ENCODE measurements at places on chromosomes 3 and 15.

DNA sequence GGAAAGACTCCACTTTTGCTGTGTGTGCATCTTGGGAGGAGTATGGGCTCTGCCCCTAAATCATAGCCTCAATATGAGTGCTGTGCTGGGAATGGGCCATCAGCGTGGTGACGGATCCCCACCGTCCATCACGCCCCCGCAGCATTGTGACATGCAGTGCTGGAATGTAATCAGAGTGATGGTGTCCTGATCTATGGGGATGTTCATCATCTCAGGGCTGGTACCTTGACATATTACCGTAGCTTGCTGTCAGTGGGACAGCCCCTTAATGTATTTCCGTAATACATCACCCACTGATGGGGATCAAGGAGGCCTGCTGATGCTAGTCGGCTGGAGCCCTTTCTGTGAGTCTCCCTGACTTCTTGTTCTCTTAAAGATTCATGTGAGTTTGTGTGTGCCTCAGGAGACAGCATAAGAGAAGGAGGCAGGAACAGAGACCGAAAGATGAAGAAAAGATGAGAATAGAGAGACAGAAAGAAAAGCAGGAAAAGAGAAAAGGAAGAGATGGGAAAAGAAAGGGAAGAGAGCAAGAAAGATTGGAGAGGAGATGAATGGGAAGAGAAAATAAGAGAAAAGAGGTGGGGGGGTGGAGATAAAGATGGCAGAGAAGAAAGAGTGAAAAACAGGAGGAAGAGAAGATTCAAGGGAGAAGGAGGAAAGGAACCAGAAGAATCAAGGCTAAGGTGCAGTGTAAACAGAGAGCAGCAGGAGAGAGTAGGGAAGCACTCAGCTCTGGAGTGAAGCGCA lies 183.7 kb downstream of the RPLP1 start:
- H3K36me3 ChIP-seq = no peaks in the 10 kb centered on the region
- H3K27me3 ChIP-seq = no peaks in the 10 kb centered on the region
- no peak for DNase-seq
- no peaks in the 10 kb centered on the region for H3K4me1 ChIP-seq

GRCh38 chr15:78406016-78406585 lies 31.9 kb upstream of the IREB2 start:
- H3K4me3 ChIP-seq = no peak overlapping the region
- no peak overlapping the region for H3K27ac ChIP-seq
- no peaks in the 10 kb centered on the region for H3K27me3 ChIP-seq

DNA sequence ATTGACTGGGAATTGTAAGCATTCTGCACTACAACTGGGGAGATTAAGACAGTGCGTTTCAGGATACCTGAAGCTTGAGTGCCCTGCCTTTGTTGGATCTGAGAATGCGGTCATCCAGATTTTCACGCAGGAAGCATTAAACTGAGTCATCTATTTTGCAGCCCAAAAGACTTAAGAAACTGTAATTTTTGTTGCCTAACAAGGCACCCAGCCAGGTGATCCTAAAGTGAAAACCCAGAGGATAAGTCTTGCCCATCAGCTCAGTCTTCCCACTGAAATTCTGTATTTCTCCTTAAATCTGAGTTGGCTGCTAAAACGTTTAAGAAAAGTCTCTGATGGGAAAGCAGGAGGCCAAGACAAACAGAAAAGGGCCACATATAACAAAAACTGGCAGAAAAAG lies 242.5 kb upstream of the TMCO5A start:
- no peaks in the 10 kb centered on the region for H3K4me1 ChIP-seq
- no peak overlapping the region for H3K27ac ChIP-seq
- DNase-seq = no peak
- no peak overlapping the region for H3K4me3 ChIP-seq
- H3K36me3 ChIP-seq = no peaks in the 10 kb centered on the region

GRCh38 chr15:64282701-64283100 lies 73.3 kb downstream of the CSNK1G1 start:
- H3K27me3 ChIP-seq = no peaks in the 10 kb centered on the region
- H3K4me3 ChIP-seq = no peak overlapping the region
- no peak overlapping the region for H3K27ac ChIP-seq
- no peak for DNase-seq
- H3K36me3 ChIP-seq = no peaks in the 10 kb centered on the region

DNA sequence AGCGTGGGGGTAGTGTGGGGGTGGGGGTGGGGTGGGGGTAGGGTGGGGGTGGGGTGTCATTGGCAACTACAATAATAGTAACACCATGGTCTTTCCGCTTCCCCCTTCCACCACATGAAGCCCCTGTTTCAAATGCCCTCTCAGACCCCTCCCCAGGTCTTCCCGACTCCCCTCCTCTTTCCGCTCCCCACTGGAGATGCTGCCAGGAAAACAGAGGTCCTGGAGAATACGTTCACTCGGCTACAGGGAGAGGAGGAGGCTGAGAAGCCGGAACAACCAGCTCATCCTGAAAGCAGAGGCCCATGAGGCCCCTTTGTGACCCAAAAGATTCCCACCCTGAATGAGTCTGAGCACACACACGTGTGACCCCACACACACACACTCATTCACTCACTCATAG lies 75.4 kb downstream of the CPN2 start:
- H3K4me3 ChIP-seq = no peak overlapping the region
- H3K36me3 ChIP-seq = no peaks in the 10 kb centered on the region
- no peak for DNase-seq

DNA sequence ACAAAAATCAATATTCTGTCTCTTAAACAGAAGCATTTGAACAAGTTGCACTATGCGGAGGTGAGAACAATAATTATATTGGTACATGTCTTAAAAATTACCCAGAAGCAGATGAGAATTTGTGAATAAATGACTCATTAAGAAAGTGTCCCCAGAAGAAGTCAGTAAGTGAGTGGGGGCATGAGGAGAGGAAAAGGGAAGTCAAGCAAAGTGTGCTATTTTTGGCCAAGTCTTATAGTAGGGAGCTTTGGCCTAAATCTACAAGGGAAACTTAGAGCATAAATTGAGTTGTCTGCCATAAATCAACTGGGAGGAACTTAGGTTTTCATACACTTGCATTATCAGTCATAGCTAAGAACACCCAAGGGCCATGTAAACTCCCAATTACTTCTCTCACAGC lies 86.9 kb upstream of the SATB1 start:
- H3K36me3 ChIP-seq = no peaks in the 10 kb centered on the region
- H3K4me1 ChIP-seq = no peaks in the 10 kb centered on the region
- DNase-seq = no peak

DNA sequence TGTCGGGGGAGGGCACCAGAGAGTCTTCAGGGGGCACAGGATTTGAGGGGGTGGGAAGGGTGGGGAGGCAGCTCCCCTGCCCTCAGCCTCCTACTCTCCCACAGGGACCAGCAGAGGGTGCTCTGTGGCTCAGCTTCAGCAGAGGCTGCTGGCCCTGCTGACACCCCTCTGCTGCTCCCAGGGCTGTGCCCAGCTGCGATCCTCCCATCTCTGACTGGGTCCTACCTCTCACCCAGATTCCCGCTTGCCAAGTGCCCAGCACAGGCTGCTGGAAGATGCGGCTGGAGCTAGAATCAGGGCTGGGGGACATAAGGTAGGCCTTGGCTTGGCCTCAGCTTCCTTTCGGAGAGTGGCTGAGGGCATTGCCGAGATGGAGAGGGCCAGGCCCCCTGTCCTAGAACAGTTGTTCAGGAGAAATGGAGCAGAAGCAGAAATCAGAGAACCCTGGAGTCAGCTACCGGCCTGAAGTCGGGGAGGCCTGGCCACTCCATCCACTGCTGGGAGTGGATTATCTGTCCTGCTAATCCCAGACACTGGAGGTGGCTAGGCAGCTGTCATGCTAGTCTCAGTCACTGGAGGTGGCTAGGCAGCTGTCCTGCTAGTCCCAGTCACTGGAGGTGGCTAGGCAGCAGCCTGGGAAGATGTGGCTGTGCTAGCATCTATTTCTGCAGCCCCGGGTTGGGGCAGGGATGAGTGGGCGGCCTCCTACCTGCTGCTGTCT lies 3.9 kb downstream of the GRM2 start:
- no peak for DNase-seq
- no peak overlapping the region for H3K27ac ChIP-seq
- H3K4me1 ChIP-seq = no peaks in the 10 kb centered on the region
- H3K4me3 ChIP-seq = no peak overlapping the region
- H3K27me3 ChIP-seq = no peaks in the 10 kb centered on the region

DNA sequence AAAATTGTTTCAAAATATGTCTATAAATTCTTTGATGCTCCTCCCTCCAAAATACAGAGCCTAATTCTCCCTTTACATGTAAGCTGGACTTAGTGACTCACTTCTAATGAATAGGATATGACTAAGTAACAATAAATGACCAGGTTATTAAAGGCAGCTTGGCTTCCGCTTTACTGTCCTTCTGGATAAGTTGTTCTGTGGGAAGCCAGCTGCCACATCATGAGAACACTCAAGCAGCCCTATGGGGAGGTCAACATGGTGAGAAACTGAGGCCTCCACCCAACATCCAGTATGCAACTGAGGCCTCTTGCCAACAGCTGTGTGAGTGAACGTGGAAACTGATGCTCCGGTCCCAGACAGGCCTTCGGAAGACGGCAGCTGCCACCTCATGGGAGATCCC lies 247.3 kb upstream of the CHRM5 start:
- H3K36me3 ChIP-seq = no peaks in the 10 kb centered on the region
- H3K27ac ChIP-seq = no peak overlapping the region
- H3K27me3 ChIP-seq = no peaks in the 10 kb centered on the region
- DNase-seq = no peak

- H3K36me3 ChIP-seq = no peaks in the 10 kb centered on the region
- H3K27ac ChIP-seq = no peak overlapping the region
- no peaks in the 10 kb centered on the region for H3K27me3 ChIP-seq
- DNase-seq = no peak
- H3K4me3 ChIP-seq = no peak overlapping the region
Observed at GRCh38 chr3:69510481-69511030, 124.7 kb upstream of the FRMD4B start.

DNA sequence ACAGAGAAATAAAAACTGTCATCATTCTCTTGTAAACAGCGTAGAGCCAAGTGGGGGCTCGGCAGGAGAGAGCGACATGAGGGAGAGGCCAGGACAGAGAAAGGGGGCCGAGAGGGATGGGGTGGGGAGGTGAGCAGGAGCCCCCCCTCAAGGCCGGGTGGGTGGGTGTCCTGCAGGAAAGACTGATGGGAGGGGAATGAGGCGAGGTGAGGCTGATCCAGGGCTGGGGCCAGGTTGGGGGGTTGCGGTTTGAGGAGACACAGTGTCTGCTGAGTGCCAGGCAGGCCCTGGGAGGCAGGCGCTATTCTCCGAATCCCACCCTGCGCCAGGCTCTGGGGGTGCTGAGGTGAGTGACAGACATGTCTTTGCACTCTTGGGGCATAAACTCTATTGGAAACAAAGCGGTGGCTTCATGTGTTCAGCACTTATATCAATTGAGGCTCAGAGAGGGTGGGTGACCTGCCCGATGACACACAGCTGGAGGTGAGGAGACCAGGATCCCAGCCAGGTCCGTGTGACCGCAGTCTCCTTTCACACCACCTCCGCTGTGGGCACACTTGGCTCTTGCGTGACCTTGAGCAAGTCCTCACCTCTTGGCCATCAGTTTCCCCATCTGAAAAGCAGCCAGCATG lies 19.6 kb upstream of the CSPG4 start:
- H3K27me3 ChIP-seq = no peaks in the 10 kb centered on the region
- DNase-seq = no peak
- no peak overlapping the region for H3K27ac ChIP-seq
- H3K36me3 ChIP-seq = no peaks in the 10 kb centered on the region
- peaks cover under 1% of the 10 kb centered on the region for H3K4me1 ChIP-seq

DNA sequence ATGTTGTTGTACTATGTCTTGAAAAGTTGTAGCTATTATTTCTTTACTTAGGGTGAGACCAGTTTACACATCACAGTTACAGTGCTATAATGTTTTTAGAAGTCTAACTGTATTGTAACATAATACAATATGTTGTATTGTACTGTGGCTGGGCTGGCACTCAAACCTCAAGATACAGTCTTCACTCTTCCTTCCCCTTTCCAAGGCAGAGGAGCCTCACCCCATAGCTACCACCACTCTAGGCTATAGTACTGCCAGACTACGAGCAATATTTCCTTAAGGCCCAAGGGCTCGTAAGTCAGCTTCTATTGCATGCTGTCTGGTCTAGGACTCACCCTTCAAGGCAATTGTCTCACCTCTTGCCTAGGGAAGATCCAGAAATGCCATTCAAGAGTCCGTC lies 597.7 kb downstream of the OTOL1 start:
- no peak overlapping the region for H3K4me3 ChIP-seq
- H3K4me1 ChIP-seq = no peaks in the 10 kb centered on the region
- no peaks in the 10 kb centered on the region for H3K27me3 ChIP-seq
- no peaks in the 10 kb centered on the region for H3K36me3 ChIP-seq
- DNase-seq = no peak

DNA sequence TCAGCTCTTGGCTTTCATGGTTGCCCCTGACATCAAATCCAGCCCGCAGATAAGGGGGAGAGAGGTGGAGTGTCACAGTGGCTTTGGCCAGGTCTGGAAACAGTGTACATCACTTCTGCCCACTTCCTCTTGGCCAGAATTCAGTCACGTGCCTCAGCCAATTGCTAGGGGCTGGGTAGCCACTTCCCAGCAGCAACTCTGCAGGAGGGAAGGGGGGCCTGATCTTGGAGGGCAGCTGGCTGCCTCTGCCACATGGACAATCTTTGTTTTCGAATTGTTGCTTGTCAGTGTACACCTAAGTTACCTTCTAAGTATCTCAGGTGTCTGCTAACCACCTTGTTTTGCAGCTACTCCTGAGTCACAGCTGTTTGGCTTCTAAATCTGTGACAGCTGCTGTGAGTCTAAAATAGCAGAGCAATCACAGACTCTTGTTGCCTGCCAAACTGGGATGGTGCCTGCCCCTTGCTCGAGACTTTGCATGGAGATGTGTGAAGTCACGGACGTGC lies 41.0 kb upstream of the LIMD1 start:
- no peaks in the 10 kb centered on the region for H3K27me3 ChIP-seq
- peaks cover 17% of the 10 kb centered on the region for H3K4me1 ChIP-seq
- no peaks in the 10 kb centered on the region for H3K36me3 ChIP-seq
- H3K27ac ChIP-seq = no peak overlapping the region
- DNase-seq = no peak

DNA sequence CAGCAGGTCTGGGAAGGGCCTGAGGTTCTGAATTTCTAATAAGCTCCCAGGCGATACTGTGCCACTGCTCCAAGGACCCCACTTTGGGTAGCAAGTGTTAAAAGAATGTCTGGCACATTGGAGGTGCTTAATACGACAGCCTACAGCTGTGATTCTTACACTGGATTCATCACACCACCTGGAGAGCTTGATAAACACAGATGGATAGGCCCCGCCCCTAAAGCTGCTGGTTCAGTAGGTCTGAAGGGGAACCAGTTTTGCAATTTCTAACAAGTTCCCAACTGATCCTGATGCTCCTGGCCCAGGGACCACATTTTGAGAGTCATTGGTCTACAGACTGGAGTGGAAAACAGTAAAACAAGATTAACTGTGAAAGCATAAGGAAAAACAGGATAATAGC lies 124.8 kb upstream of the ST8SIA2 start:
- DNase-seq = no peak
- no peak overlapping the region for H3K27ac ChIP-seq
- no peak overlapping the region for H3K4me3 ChIP-seq
- H3K27me3 ChIP-seq = no peaks in the 10 kb centered on the region

DNA sequence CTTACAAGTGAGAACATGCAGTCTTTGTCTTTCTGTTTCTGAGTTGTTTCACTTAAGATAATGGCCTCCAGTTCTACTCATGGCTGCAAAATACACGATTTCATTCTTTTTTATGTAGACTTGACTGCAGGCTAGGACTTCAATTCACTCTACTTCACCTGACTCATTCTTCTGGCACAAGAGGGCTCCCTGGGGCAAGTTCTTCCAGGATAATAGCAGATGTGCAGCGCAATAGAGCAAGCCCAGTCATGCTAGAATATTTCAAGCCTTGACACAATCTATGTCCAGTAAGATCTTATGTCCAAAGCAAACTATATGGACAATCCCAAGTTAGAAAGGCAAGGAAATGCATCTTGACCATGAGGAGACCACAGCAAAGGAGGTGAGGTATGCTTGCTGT lies 211.7 kb upstream of the GADL1 start:
- H3K4me1 ChIP-seq = no peaks in the 10 kb centered on the region
- no peak overlapping the region for H3K4me3 ChIP-seq
- H3K27me3 ChIP-seq = no peaks in the 10 kb centered on the region
- DNase-seq = no peak

Measured in thoracic aorta (tissue), 2 donors.